Endothelial cell (in vitro differentiated cells): ENCODE measurements at places on chromosomes 7 and 10.

DNA sequence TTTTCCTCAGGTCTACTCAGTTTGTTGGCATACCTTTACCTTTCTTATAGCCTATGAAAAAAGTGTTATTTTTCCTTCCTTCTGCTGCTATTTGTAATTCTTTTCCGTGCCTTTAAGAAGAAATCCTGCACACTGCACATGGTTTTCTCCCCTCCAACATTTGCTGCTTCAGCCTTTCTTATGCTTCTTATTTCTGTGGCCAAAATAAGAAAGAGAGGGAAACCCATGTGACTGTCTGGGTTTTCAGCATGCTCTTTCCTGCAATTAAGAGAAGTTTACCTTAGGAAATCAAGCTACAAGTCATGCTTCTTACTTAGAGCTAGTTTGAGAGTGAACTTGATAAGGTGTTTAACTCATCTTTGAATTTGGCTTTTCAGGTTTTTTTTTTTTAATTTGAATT, 11.0 kb downstream of the TBC1D12 start:
- DNase-seq: no peak

DNA sequence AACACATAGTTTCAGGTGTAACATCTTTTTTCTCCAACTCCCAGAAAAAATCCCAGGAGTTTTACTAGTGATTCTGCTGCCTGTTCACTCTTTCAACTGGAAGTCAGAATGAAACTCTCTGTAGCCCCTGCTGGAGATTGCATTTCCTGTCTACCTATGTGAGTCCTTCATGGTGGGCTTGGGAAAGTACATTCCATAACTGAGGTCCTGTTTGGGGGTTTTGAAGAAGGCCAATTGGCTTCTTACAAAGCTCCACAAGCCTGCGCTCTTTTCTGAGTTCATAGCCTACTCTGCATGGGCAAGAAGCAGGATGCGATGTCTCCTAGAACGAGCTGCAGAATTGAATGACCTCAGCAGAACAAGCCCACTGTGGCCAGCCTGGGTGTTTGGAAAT, 86.7 kb downstream of the LYZL2 start:
- no peak for DNase-seq

- DNase-seq: no peak
Measured at GRCh38 chr7:131111081-131111576, 216.5 kb upstream of the MKLN1 start.

GRCh38 chr10:104256335-104256961, 1.8 kb downstream of the GSTO1 start:
- DNase-seq: no peak

DNA sequence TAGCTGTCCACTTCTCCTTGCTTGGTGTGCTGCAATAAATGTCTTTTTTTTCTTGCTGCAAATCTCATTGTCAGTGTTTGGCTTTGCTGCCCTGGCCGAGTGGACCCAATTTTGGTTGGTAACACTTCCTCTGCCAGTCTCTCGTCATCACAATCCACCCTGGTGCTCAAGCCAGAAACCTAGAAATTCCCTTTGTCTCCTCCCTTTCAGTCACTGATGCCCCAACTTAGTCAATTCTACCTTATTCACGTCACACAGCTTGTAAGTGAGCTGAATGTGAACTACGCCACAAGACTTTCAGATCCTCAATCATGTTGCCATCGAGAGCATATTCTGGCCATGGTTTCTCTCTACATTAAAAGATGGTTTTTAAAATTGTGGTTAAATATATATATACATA, 13.0 kb upstream of the FRA10AC1 start:
- DNase-seq: no peak

DNA sequence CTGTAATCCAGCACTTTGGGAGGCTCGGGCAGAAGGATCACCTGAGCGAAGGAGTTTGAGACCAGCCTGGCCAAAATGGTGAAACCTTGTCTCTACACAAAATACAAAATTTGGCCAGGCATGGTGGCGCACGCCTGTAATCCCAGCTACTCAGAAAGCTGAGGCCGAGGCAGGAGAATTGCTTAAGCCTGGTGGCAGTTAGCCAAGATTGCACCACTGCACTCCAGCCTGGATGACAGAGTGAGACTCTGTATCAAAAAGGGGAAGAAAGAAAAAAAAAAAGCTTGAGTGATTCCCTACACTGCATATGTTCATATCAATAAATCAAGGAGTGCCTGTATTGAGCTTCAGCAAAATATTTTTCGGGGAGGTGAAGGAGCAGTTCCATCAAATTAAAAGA, 45.8 kb upstream of the SRRM3 start:
- DNase-seq: no peak

- no peak for DNase-seq
Measured at GRCh38 chr7:1531263-1531978, 919 bp downstream of the MAFK start.

GRCh38 chr7:155346285-155346684, 48.6 kb downstream of the INSIG1 start:
- DNase-seq: no peak

- DNase-seq: no peak
Measured at GRCh38 chr10:102812231-102812876, 24.9 kb downstream of the CYP17A1 start.

DNA sequence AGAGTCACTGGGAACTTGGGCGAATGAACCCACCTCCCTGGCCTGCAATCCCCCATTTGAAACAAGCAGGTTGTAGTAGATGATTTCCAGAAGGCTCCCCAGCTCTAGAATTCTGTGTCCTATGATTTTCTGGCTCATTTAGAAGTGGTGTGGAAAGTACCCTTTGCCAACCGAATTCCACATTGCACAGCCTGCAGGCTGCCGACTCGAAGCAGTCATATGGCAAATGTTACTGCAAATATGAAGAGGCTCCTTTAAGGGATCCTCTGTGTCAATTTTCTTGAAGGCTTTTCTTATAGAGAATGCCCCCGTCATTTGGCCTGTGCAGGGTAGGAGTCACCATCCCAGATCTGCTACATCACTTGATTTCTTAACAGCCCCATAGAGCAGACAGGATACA, 5.6 kb downstream of the PODXL start:
- no peak for DNase-seq

DNA sequence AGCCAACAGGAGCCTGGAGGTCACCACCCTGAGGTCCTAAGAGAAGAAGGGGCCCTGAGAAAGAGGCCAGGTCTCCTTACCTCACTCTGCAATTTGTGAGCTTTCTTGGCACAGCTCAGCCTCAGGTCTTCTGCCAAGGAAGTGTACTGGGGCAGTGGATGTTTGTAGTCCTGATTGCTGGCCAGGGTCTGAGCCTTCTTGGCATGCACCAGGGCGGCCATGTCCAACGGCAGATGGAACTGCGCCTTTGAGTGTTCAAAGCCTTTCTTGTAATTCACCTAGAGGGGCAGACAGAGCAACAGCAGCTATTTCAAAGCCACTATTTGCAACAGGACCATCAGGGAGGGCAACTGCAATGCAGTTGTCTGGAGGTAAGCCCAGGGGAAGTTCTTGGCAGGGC, 51.7 kb downstream of the NRAP start:
- DNase-seq: no peak

GRCh38 chr10:102119417-102120141, 589 bp downstream of the LDB1 start:
- DNase-seq: peak; percentile 42

- DNase-seq: no peak
Measured at GRCh38 chr10:132497861-132498561, 39.6 kb upstream of the INPP5A start.

DNA sequence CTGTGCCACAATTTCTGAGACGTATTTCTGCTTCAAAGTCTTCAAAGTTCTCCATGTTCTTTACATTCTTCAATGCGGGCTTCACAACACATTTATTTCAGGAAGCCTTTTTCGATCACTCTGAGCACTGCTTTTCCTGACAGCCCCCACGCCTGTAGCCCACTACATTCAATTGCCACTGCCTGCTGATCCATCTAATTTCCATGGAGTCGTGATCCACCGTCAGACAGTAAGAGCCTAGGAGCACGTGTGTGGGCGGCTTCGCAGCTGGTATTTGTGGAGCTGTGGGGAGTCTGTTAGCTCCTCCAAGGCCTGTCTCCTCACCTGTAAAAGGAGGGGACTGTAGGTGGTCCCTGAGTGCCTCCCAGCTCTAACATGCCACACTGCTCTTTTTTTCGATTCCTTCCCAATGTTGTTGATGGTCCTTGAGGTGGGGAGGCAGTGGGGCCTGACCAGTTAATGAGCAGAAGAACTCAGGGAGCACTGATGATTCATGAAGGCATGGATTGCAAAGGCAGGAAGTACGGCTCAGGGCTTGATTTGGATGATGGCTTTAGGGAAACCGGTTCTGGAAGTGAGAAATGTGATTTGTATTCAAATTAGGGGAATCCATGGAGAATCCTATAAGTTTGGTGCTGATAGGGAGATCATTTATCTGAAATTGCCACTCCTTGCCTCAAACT, 401.1 kb upstream of the PODXL start:
- DNase-seq: no peak

GRCh38 chr7:150464962-150465361, 14.5 kb downstream of the GIMAP8 start:
- DNase-seq: no peak

GRCh38 chr7:111362506-111363054, 199.7 kb downstream of the IMMP2L start:
- DNase-seq: no peak

DNA sequence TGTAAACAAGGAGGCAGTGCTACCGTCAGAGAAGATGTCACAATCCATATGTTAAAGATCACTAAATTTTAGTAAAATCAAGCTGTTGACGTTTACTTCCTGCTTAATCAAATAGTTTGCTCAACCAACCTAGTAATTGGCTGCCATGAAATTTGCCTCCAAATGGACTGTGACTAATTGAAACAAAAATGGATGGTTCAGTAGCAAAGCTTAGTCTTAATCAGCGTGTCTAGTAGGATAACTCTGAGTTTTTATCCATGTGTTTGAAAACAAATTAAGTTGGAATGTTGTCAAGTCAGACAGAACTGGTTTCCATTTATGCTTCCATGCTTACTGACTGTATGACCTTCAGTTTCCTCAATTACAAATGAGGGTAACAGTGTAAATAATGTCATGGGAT, 1456.7 kb upstream of the CELF2 start:
- DNase-seq: no peak

DNA sequence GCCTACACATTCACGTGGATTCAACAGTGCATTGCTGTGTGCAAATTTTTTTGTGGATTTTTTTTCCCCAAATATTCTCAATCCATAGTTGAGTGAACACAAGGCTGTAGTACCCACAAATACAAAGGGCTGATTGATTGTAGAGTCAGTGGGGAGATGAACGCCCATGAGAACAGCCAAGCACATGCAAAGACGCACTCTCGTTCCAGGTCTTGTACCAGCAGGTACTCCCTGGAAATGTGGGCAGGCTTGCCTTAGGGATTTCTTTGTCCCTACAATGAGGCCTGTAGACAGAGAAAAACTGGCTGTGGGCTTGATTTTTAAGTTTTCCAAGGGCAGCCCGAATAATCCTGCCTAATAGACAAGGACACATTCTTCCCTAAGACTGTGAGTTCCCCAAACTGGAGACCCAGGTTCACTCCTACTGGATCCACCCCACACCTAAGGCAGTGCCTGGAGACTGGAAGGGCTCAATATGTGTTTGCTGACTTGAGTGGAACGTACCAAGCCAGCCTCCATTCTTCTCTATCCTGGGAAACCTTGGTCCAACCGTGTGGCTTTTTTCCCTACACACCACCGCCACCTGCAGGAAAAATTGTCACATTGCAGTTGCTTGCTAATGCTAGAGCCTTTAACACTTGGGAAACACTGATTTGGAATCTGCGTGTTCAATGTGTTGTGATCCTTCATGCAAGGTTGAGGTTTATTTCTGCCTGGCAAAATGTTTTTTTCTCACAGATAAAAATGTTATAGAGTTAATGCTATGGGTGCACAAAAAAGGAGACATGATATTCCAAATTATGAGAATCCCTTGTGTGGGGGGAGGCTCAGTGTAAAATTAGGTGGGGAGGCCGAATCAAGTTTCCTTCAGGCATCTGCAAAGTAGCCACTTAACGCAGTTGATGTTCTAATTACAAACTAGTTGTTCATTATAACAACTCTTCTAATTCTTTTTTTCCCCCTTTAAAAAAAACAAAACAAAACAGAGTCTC, 49.3 kb downstream of the PPP1R17 start:
- DNase-seq: peak; percentile 73

GRCh38 chr10:28105561-28105960, 106.7 kb upstream of the ODAD2 start:
- DNase-seq: no peak

DNA sequence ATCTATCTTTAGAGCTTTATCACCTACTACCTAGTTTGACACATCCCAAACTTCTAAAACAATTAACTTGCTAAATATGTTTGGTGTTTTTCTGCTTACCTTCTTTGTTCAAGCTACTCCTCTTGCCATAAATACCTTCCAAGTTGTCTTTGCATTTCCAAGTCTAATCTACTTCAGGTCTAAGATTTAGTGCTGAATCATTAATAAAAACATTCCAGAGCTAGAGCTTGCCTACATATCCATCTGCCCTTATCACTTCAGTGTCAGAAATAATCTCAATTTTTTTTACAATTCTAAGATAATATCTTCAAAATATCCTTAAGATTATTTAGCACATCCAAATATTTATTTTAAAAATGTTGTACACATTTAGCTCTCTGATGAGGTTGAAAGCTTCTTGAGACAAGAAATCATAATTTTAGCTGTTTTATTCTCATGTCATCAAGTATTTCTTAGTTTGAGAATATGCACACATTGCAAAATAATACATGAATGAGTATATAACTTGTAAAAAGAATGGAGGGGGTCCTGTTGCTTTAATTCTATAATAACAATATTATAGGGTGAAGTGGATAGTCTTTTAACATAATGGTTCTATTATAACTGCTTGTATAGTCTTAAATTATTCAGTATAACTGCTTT, 466.3 kb downstream of the SEMA3D start:
- no peak for DNase-seq

DNA sequence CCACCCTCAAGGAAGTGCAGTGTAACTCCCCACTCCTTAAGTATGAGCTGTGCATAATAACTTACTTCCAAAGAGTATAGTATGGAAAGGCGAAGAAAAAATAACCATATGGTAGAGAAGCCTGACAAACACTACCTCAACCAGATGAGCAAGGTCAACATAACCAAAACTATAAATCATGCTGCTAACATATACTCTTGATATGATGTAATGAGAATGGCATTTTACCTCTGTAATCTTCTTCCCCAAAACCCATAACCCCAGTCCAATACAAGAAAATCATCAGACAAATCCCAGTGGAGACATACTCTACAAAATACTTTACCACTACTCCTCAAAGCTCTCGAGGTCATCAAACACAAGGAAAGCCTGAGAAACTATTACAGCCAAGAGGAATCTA, 15.8 kb downstream of the OSBPL3 start:
- no peak for DNase-seq

GRCh38 chr10:33117230-33117629, 159.2 kb upstream of the ITGB1 start:
- DNase-seq: no peak

- DNase-seq: no peak
Measured at GRCh38 chr10:58618158-58618676, 105.5 kb downstream of the BICC1 start.

DNA sequence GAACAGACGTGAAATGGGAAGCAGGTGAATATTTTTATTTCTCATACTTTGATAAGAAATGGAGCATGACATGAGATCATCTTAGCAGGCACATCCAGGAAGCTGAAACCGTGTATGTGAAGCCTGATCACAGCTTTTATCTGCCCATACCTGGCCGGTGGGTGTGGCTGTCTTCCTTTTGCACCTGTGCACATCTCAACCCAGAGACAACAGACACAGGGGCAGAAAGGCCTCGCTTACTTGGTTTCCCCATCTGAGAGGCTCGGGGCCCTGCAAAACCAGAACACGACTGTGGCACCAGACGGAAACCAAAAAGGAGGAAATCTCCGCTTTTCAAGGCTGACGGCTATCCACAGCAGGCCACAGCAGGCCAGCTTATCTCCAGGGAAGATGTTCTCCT, 116.4 kb downstream of the TCERG1L start:
- DNase-seq: no peak
